Right renal pelvis (tissue), 4 donors: ENCODE measurements at places on chromosomes 13 and 19.

GRCh38 chr13:52845766-52846566 is 2.5 kb downstream of the PCDH8 start:
- no peak for DNase-seq

- DNase-seq, result no peak
Measured at GRCh38 chr13:26957182-26957581, 196.6 kb upstream of the GPR12 start.

GRCh38 chr13:112473818-112474217 is 97.7 kb downstream of the SPACA7 start:
- no peak for DNase-seq

GRCh38 chr19:14085309-14085995 is at the start of gene C19orf67:
TSS of gene C19orf67 (minus strand) at chr19:14085783. CDS start at chr19:14085627, 156 bp downstream.
- DNase-seq, result no peak

- DNase-seq, result no peak
Measured at GRCh38 chr19:32890326-32890725, 20.8 kb upstream of the SLC7A9 start.

DNA sequence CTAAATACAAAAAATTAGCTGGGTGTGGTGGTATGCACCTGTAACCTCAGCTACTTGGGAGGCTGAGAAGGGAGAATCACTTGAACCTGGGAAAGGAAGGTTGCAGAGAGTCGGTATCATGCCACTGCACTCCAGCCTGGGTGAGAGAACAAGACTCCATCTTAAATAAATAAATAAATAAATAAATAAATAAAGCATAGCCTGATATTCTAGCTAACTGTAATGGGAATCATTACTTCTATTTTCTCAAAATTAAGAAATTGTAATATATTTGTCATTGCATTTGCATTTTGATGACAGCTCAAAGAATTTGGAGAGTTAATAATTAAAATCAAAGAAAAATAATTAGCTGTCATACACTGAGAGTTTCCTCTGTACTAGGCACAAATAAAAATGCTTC is 561.1 kb downstream of the EFNB2 start:
- DNase-seq, result no peak

DNA sequence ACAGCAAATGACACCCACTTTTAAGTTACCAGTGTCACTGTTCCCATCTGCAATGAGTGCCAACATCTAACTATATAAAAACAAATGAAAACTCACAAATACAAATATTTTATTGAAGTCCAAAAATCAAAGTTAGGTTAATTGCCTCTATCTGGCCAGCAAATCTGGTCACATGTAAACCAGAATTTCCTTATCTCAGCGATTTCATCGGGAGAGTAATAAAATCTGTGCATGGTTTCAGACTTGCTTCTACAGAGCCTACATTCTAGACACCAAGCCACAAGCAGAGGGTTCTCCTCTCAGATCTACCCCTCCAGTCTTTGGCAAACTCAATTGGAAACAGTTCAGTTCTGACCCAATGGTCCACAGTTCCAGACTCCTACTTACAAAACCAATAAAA is 189.6 kb downstream of the ABCC4 start:
- DNase-seq, result no peak

- no peak for DNase-seq
Measured at GRCh38 chr13:34772881-34773280, 169.2 kb upstream of the NBEA start.

- DNase-seq, result no peak
Measured at GRCh38 chr13:41962994-41963393, 2.1 kb upstream of the VWA8 start.

DNA sequence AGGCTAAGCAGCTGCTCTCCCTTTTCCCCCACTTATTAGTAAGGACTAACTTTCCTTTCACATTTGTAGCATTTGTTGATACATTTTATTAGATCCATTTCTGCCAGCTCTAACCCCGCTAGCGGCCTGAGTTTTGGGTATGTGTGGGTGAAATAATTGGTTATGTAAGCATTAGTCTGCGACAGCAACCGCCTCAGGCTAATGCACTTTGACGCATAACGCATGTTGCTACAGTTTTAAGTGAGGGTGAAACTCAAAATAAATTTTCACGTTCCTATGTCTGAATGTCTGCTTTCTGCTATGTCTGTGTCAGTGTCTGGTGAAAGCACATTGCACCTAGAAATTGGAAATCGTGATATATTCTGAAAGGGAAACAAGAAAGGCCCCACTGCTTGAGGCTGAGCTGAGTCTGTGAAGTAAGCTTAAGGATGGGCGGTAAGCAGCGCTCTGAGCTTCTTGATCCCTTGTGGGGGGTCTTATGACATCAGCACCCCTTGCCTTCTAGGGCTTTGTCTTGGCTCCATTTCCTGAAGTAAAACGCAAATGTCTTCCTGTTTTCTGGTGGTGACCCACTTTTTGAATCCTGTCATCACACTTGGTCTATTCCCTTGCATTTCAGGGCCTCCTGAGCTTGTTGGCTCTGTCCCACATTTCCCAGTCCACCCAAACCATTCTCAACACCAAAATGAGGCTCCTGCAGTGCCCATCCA is 648.3 kb upstream of the ARGLU1 start:
- no peak for DNase-seq

- no peak for DNase-seq
Measured at GRCh38 chr19:3570606-3571011, 2.1 kb upstream of the HMG20B start.

DNA sequence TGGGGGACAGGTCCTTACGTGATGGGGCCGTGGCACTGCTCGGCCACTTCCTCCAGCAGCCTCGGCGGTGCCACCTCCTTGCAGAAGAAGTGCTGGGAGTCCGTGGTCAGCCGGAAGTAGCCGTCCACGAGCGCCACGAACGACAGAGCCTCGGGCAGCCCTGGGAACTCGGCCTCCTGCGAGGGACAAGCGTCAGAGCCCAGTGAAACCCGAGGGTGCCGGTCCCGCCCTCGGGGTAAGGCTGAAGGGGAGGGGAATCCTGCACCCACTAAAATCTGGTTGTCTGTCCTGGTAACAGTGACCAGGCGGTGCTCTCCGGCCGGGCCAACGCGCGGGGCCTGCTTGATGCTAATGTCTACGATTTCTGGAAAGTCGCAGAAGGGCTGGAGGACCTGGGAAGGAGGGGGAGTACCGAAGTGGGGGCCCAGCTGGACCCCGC is 6.4 kb downstream of the JAK3 start:
- DNase-seq, result no peak

DNA sequence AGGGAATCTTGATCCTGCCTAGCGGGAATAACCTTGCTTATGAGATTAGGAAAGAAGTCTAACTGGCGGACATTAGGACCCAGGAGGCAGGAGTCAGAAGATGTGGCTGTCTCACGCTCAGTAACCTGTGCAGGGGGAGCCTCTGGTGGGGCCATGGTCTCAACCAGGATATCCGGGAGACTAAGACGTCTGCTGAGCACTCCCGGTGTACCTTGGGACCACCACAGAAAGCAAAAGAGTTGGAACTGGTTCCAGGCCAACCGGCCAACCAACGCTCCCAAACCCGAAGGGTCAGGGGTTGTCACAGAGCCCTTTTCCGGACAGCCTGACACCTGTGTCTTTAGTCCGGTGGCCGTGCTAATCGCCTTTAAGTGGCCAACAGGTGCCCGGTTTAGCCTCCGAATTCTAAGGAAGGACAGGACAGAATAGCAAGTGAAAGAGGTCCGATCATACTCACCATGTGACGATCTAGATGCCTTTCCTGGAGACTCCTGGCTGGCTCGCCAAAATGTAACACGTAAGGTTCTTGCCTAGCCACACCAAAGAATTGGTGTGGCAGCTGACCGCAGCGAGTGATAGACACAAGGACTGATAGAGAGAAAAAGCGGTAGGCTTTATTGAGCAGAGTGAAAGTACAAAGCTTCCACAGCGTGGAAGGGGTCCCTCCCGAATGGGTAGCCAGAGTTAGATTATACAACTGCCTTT is 103.9 kb upstream of the DIAPH3 start:
- no peak for DNase-seq

GRCh38 chr19:3057275-3057714 is 5.0 kb downstream of the TLE5 start:
- DNase-seq, result no peak

GRCh38 chr19:7681340-7682174 is 924 bp downstream of the TRAPPC5 start:
- DNase-seq, result peak; percentile 54

DNA sequence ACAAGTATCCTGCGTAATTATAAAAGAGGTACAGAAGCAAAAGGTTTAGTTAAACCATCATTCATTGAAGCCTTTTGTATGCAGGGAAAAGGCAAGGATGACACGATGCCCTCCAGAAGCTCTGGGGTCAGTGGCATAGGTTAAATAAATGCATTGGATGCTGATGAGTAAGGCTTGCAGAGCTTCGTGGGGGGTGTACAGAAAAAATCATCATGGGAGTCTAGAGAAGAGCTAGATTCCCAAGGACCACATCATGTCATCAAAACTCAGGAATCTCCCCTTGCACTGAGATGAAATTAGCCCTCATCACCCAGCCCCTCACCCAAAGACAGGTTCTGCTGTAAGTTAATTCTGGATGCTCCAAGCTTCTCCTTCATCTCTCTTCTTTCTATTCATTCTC is 8.3 kb downstream of the FPR1 start:
- no peak for DNase-seq

DNA sequence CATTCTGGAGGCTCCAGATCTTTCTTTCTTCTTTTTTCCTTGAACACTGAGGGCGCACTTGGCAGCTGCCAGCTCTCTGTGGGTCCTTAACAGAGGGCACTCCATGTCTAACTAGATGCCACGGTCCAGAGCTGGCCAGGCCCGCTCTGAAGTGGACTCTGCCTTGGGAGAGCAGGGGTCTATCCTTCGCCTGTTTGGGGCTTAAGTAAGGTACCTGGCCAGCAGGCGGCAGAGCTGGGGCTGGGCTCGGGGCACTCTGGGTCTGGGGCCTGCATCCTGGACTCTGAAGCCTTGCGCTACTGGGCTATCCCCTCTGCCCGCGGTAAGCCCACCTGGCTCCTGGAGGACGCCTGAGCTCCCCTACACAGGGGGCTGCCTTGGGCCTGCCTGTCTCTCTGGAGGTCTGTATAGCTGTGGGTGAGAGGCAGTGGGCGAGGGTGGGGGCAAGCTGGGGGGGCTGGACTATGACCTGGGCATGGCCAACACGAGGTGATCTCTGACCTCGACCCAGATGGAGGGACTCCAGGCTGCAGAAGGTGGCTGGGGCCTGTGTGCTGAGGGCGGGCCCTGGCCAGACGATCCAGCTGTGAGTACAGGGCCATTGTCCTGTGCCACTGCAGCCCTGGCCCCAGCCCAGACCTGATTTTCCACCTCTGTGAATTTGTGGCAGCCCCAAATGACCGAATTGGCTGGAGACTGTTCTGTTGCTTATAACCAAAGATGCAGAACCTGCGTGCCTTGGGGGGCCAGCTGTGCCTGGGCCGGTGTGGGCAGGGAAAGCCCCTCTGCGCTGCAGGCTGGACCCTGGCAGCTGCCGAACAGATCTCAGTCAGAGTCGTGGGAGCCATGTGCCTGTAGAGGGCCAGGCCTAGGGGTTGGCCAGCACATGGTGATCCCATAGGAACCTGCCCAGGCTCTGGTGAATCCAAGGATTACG is 26.5 kb downstream of the CEBPG start:
- DNase-seq, result no peak

- no peak for DNase-seq
Measured at GRCh38 chr13:50908371-50908770, 1.2 kb upstream of the RNASEH2B start.

DNA sequence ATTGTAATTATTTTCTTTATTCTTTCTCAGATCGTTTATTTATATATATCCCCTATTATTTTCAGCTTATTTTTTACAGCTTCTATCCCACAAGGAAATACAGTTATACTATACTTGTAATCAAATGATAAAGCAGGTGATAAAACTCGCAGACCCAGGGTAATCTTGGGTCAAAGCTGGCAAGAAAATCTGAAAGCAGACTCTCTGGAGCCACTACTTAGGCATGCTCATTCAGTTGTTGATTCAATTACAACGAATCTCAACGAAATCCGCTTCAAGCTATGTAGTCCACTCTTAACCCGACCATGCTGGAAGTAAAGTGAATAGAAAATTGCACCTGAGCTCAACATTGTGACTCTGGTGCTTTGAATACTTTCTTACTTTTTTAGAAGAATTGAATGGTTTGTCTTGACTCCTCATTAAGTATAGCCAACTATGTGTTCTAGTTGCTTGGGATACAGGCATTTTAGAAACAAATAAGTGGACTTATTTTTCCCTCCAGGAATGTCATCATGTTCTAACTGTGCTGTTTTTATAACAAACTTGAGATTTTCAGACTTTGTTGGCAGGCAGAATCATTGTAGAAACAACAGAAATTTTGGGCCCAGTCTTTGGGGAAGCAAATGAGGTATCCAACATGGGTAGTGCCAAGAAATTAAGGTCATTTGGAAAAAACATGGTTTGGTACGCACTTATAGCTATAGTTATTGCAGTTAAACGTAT is 21.4 kb downstream of the ESD start:
- DNase-seq, result no peak
